Fibroblast of pulmonary artery (primary cell): ENCODE measurements at places on chromosomes 6 and 20.

- no peak for DNase-seq
These were observed 22.5 kb downstream of the SNX3 start for GRCh38 chr6:108238322-108238721.

DNA sequence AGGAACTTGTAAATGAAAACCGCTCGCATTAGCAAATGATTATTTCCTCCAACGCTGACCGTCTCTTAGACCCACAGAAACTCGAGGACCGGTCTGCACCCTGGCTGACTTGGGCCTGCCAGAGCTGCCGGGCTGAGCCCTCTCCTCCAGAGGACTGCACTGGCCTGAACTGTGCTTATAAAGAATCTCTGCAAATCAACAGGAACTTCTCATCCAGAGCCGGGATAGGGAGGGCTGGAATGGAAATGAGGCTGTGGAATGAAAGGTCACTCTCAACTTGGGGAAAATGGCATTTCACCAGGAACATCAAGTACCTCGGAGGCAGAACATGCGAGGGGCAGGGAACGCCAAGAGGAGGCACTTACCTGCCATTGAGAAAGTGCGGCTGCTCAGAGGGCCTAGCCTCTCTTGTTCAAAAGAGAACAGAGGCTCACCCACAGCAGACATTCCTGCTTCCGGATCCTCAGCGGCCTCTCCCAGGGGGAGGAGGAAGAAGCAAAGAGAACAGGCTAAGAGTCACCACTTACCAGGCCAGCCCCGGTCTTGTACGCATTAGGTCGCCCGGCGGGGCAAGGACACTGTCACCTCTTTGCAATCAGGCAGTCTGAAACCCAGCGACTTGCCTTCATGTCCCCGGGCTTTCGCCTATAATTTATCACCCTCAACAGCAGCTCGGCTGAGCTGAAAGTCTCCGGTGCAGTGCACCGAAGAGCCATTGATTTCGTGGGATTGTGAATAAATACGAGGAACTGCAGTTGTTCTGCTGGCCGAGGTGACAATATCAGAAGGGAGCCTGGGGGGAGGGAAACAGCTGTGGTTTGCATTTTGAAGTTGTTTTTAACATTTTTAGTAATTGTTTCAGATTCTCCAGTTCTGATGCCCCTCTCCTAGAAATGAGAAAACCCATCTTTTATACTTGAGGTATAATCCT lies 37.6 kb downstream of the ZMYND8 start:
- DNase-seq, result peak; percentile 82

DNA sequence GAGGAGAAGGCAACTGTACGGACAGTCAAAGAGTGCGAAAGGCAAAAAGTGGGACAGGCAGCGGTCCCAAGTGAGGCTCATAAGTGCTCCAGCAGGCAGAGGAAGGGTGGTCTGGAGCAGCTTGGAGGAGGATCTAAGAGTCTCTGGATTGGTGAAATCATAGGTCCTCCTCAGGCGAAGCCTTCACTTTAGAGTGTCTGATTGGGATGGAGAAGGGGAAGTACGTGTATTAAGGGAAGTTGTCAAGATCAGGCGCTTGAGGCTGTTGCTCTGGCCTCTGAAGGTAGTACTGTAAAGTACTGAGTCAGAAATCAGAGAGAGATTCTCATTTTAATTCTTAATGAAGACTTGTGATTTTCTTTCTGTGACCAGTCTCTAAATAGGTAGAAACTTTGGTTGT lies 185.6 kb downstream of the KIF16B start:
- DNase-seq, result no peak

- no peak for DNase-seq
These were observed 272.2 kb upstream of the THEMIS start for GRCh38 chr6:128172752-128173682.

- DNase-seq, result no peak
These were observed 950 bp downstream of the GNAS start for GRCh38 chr20:58853466-58853865.

DNA sequence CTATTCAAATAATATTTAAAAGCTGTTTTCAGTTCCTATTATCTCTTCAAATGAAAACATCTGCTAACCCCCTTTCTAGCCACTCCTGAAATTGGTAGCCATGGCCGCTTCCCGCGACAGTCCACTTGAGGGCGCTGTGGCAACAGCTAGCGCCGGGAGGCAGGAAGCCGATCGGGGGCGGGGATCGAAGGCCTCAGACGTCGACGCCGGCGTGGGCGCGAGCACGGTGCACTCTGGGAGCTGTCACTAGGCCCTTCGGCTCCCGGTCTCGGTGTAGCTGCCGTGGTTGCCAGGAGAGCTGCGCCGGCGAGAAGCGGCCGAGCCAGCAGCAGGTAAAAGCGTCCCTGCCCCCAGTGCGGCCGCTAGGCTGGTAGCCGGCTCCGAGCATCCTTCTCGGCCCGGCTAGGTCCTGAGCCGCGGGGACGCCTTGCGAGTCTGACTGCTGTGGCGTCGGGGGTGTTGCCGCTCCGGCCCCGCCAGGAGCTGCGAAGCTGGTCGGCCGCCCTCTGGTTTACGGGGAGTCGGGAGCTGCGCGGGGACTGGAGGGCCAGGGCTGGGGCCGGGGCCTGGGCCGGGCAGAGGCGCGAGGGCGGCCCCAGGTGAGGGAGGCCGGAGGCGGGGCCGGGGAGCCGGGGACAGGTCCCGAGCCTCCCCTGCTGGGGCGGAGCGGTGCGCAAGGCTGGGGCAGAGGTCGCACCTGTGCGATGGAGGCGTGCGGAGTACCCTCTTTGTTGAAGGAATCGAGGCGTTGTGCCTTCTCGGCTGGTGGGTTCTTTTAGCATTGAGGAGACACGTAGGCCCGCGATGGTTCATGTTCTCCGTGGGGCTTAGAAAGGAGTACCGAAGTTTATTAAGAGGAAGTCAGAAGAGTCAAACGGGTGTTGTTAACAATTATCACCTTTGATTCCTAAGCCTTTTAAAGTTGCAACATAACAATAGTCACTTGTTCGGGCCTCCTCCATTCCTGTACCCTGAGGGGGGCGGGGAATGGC lies at the start of gene DOP1A:
Gene DOP1A (plus strand): TSS at position 224 of the 992 bp plus-strand sequence. CDS start 29,307 bp downstream, outside the sequence.
- DNase-seq, result peak; percentile 95

DNA sequence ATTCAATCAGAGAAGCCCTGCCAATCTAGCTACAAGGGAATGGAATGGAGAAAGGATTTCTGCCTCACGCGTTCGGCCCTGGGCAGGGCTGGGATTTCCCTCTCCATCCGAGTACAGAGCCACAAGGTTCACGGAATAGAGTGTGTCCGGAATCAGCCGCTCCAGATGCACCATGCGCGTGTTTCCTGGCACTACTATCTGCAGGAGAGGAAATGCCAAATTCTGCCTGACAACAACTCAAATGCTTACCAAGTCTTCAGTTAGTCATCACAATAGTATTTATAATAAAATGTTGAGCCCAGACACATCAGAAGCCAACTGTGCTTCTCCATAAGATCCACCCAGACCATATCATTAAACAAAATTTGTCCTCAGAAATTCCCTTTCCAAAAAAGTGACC lies 75.1 kb downstream of the COL12A1 start:
- peak; percentile 53 for DNase-seq
